GM23248 (cell line): ENCODE measurements at places on chromosomes 11 and 22. TPM values are rescaled to one million over a fixed set of nuclear protein-coding genes. Genes with fewer than 3 reads are reported as not detected.

- no peak overlapping the region for H3K27ac ChIP-seq
- H3K4me3 ChIP-seq: no peak overlapping the region
- DNase-seq: no peak
- H3K36me3 ChIP-seq: no peaks in the 10 kb centered on the region
These were observed 39.0 kb downstream of the ADAMTS8 start for GRCh38 chr11:130389335-130389935.

DNA sequence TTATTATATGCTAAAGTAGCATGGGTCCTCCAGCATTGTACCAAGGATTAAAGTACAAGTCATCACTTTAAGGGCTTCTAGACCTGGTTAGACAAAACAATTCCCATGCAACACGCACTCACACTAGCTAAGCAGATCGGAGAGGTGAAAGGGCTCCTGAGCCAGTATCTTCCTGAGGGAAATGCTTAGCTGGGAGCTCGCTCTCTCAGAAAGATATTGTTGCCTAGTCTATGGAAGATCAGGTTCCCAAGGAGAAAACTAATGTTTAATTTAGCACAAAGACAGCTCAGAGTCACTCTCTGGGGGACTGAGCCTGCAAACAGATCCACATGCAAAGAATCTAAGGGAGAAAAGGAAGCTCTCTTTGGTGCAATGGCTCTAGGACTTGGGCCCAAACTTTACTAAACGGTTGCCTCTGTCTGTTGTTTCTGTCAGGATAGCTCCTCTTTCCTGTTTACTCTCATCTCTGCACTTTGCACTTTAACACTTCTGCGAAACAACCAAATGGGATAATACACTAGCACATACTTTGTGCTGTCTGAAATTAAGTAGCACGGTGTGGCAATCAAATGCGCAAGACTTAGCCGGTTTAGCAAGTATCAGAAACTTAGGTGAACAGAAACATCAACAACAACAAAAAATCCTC, 10.7 kb downstream of the MAML2 start:
- H3K36me3 ChIP-seq: peaks cover 9% of the 10 kb centered on the region; the same call in 1 of the 2 replicates
- peak; percentile 30 for DNase-seq
- peak overlapping the region; percentile 77 for H3K27ac ChIP-seq

THY1 gene
- total RNA-seq: 1,197 and 1,694 TPM in 2 replicates

DNA sequence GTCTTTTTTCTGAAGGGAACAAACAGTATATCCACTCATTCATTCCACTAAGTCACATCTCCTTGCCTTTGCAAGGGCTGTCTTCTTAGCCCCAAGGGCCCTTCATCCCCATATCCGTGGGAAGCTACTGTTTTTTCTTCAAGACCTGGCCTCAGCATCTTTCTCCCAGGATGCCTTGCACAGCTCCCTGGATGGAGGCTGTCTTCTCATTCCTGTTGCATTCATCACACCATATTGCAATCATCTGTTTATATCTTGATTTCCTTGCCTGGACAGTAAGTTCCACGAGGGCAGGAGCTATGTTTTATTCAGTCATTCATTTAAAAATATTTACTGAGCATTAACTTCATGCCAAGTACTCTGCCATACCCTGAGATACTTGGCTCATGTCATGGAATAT, 29.3 kb upstream of the NECTIN1 start:
- H3K27me3 ChIP-seq: no peaks in the 10 kb centered on the region; the same call in 1 of the 2 replicates
- H3K36me3 ChIP-seq: no peaks in the 10 kb centered on the region
- H3K27ac ChIP-seq: no peak overlapping the region
- peaks cover 14% of the 10 kb centered on the region for H3K4me1 ChIP-seq
- H3K4me3 ChIP-seq: no peak overlapping the region
